LNCaP clone FGC (cell line): ENCODE measurements at places on chromosomes 5 and 9.

DNA sequence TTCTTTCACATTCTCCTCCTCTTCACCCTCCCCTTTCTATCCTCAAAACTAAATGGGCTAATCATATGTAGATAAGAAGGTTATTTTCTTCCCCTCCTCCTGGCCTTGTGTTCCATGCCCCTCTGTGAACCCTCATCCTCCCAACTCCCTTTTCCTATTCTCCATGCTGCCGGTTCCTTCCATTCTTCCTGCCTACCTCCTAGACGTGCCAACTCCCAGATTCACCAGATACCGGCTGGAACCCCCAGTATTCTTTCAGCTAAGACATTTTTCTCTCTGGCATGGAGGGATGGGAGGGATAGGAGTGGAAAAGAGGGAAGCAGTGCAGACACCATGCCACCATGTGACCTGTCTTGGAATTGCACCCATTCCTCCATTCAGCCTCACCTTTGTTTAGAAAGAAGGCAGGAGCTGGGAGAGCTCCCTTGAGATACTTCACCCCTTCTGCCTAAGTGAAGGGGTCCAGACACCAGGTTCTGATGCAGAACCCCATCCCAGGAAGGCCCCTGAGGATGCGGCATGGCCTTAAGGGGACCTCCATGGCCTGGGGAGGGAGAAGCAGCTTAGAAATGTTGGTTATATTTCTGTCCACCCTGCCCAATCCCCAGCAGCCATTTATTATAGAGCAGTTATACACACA is 4.8 kb downstream of the DNAJB5 start:
- no peak for DNase-seq

GRCh38 chr9:133361507-133362092 is 5.2 kb downstream of the SURF2 start:
- no peak for DNase-seq

DNA sequence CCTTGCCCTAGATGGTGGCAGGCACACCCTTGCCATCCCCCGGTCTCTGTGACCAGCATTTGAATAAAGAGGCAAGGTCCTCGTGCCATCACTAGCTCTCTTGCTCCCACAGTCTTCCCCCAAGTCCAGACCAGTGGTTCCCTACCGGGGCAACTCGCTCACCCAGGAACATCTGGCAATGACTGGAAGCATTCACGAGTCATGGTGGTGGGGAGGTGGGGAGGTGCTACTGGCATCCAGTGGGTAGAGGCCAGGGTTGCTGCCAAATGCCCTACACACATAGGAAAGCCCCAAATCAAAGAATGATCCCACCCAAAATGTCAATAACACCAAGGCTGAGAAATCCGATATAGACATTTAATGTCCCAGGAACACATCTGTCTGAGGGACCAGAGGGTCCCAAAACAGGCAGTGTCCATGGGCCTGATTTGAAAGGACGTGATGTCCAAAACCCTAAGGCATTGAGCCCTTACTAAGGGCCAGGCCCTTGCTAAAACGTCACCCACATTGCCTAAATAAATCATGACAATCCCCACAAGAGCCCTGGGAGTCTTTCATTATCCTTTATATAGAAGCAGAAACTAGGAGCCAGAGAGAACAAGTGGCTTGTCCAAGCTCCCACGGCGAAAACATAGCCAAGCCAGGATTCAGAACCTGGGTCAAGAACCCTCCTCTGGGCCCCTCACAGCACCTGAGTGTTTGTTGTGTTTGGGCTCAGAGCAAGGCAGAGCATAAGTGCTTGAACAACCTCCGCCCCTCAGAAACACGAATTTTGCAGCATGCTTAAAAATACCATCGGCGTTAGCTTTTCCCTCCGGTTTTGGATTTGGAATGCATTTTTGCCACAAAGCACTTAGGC is 119.3 kb upstream of the WWC1 start:
- no peak for DNase-seq

- DNase-seq: no peak
Observed at GRCh38 chr5:111935009-111935408, 178.0 kb upstream of the NREP start.

GRCh38 chr5:72860499-72860898 is 44.0 kb downstream of the TNPO1 start:
- no peak for DNase-seq
